ENCODE measurements at places on chromosomes 6 and 20. TPM values are rescaled to one million over a fixed set of nuclear protein-coding genes. Genes with fewer than 3 reads are reported as not detected.

- DNase-seq: no peak
These were observed 34.8 kb downstream of the CDKAL1 start for GRCh38 chr6:20569000-20569610.

- DNase-seq: no peak
These were observed 165.5 kb upstream of the ECI2 start for GRCh38 chr6:4300917-4301316.

DNA sequence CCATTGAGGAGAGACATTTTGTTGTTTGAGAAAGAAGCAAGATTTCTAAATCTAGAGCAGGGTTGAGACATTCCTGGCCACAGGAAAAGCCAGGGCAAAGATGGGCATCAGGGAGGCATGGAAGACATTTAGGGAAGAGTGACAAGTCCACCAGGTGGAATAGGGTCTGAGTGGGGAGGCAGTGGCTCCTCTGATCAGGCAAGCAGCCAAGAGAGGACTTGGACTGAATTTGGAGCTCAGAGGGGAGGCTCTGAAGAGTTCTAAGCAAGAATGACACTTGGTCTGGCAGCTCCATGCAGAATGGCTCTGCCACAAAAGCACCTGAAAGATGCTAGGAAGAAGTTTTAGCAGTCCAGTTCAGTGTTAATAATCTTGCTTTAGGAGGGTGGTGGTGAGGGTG is 120.8 kb downstream of the FYN start:
- DNase-seq: no peak

- no peak for DNase-seq
These were observed 53.6 kb upstream of the MBOAT1 start for GRCh38 chr6:20265842-20266241.

DNA sequence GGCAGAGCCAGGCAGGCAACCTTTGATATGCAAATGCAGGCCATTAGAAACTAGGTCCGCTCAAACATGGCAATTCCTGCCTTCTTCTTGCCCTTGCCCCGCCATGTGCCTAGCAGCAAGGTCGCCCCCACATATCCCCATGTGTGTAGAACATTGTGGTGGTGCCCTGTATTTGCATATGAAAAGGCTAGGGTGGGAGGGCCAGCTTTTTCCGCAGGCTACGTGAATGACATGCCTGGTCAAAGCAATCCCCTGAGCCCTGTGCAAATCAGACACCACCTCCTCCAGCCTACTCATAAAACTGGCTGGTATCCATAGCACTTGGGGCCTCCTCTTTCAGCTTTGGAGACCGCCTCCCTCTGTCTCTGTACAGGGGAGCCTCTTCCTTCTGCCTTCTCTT is 31.6 kb downstream of the GSTA2 start:
- no peak for DNase-seq

DNA sequence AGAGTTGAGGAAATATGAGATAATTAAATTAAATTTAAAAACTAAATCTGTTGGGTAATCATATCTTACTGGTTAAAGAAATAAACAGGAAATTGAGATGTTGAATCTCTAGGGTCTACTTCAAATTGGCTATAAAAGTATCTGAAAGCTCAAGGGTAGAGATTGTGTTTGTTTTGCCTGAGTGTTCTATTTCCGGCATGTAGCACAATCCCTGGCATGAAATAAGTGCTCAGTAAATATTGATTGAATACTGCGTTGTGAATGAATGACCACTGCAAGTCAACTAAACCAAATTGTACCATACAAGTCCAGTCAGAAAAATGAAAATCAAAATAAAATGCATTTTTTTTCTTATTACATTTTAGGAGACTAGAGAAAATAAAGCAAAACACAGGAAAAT is 709.8 kb downstream of the EPM2A start:
- no peak for DNase-seq

DNA sequence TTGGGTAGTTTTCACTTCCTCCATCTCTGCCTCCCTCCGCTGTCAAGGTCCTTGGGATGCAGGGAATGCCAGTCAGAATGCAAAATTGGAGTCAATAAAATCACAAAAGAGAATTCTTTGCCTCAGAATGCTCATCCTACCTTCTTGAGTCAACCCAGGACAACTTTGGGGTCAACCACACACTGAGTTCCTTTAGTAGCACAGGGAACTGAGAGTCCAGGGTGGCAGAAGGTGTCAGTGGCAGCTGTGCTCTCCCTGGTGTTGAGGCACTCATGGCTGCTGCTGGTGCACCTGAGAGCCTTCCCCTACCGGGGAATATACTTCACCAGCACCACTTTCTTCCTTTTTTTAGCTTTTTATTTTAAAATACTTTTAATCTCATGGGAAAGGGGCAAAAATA is 829 bp upstream of the NOTCH4 start:
- DNase-seq: no peak

GRCh38 chr6:15305909-15306308 is 60.0 kb downstream of the JARID2 start:
- DNase-seq: no peak

DNA sequence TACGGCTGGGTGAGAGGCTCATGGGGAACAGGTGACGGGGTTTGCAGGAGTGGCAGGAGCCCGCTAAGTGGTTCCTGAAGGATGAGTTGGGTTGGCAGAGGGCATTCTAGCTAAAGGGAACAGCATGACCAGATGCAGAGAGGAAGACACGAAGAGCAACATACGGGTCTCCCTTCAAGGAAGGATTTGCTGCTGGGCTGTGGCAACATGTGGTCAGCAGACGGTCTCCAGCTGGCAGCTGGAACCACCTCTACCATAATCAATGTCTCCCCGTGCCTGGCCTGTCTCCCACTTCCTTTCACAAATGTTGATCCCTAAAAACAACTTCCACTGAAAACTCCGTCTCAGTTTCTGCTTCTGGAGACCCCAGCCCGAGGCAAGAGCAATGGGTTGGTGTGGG is 80.6 kb upstream of the SULF2 start:
- DNase-seq: no peak

DNA sequence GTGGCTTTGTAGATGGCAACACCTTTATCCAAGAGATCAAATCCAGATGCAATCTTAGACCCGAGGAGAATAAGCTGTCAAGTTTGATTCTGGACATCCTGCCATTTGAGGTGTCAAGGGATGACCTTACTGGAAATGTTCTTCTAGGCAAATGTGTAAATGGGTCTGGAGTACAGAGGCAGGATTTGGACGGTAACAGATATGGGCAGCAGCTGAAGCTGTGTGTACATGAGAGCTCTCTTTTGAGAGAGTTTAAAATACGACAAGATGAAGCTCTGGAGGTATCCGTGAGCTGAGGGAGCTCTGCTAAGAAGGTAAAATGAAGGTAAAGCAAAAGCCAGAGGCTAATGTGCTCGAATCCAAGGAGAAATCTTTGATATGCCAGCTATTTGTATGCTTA is 56.6 kb downstream of the RALGAPA2 start:
- DNase-seq: no peak

GRCh38 chr20:63570281-63571086 is 3.6 kb downstream of the HELZ2 start:
- no peak for DNase-seq

GRCh38 chr6:26045928-26046368 is 41.3 kb upstream of the HFE start:
- DNase-seq: no peak

The PPP1R14C gene
- 30.5 TPM for polyA plus RNA-seq

The MAFB gene
- polyA plus RNA-seq: 144 TPM

The ULBP1 gene
- 1.9 TPM for polyA plus RNA-seq

The COX4I2 gene
- 3.0 TPM for polyA plus RNA-seq

All from renal cortex interstitium (tissue), 15 donors.